ENCODE measurements at places on chromosomes 2 and 18.
A peak's percentile ranks its signal among the peaks of the same experiment; 100 is the strongest.

DNA sequence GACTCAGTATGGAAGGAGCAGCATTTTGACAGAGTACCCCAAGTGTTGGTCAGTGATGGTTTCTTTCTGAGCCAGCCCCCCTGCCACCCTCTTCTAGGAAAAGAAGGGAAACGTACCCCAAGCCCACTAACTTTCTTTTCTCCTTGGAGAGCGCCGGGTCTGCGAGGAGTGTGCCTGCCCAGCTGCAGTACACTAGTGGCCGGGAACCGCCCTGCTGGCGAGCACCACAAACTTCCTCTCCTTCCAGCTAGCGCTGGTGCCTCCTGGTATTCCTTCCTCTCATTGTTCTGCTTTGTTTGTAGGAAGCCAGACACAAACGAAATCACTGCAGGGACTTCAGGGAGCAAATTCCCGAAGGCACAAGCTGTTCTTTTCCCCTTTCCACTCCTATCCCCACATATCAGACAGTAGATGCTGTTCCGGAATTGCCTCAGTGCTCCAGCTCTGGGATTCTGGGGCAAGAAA lies 1.8 kb downstream of the CCDC85A start:
- DNase-seq = no peak

- DNase-seq = no peak
Measured at GRCh38 chr18:58848685-58849084, 16.0 kb upstream of the ZNF532 start.

DNA sequence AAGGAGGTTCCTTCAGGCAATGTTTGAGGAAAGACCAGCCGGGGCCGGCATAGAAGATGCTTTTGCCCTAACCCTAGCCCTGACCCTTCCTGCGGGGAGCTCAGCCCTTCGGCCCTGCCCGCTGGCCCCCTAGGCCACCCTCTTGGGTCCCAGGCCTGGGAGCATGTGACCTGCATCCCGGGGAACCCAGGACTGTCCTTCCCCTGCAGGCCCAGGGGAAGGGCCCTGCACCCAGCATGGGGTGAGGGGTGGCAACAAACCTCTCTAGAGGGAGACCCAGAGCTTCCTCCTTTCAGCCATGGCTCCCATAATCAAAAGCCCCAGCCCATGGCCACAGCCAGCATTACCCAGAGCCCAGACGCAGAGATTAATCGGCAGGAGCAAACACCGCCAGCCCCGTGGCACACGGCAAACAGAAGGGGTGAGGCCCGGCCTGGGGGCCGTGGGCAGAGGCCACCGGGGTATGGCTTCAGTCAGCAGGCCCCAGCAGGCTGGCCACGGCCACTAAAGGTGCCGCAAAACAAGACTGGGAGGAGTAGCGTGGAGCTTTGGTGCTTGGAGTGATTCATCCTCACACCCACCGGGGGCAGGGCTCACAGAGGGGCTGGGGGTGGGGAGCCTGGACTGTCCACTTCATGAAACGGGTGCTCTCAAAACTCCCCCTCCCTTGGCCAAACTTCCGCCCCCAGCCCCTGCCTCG lies 61.6 kb upstream of the HPCAL1 start:
- DNase-seq = no peak

DNA sequence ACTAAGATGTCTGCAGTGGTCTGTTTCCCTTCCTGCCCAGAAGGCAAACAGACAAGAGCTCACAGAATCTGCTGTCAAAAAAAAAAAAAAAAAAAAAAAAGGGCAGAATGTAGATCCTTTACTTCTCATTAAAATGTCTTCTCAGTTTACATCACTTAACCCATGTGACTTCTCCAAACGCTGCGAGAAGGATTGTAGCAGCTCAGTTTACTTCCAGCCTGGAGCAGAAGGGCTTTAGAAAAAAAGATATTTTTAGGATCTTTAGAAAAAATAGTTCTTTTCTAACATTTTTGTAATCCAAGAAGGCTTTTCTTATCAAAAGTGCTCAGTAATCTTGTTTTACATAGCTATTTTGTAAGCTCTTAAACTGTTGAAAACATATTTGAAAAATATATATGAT lies 425.4 kb downstream of the CNTNAP5 start:
- DNase-seq = no peak

- no peak for DNase-seq
Measured at GRCh38 chr2:120747281-120747680, 11.6 kb downstream of the GLI2 start.

GRCh38 chr2:168079236-168079635 lies 168.2 kb downstream of the STK39 start:
- no peak for DNase-seq

GRCh38 chr2:168602846-168603401 lies 146.9 kb downstream of the CERS6 start:
- no peak for DNase-seq

DNA sequence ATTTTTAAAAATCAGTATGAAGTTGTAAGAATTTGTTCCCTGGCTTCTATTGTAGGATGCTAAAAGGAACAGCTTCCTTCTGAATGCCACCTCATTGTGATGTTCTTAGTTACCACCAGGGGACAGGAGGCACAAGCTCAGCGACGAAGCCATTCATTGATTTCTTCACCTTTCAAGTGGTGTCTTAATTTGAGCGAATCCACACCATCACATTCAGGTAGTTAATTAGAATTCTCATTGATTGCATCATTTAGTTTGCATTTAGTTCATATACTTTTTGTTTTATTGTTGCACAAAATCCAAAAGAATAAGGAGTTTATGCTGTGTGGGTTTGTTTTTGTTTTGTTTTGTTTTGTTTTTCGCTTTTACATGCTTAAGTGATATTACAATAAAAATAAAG lies 23.1 kb downstream of the CYP27C1 start:
- no peak for DNase-seq

DNA sequence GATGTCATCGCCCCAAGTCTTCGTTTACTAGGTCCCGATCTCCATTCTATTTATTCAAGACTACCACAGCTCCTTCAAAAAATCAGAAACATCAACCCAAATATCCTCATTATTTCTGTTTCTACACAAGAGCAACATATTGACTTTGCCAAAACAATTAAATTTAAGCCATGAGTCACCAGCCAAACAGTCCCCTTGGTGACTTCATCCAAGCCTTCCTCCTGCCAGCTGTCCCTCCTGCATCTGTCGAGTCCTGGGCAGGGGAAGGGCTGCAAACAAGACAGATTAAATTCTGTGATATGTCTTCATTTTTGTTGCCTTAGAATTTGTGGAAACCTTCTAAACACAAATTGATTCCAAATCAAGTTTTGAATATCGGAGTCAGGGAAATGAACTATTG lies 110.3 kb downstream of the SP3 start:
- DNase-seq = no peak

DNA sequence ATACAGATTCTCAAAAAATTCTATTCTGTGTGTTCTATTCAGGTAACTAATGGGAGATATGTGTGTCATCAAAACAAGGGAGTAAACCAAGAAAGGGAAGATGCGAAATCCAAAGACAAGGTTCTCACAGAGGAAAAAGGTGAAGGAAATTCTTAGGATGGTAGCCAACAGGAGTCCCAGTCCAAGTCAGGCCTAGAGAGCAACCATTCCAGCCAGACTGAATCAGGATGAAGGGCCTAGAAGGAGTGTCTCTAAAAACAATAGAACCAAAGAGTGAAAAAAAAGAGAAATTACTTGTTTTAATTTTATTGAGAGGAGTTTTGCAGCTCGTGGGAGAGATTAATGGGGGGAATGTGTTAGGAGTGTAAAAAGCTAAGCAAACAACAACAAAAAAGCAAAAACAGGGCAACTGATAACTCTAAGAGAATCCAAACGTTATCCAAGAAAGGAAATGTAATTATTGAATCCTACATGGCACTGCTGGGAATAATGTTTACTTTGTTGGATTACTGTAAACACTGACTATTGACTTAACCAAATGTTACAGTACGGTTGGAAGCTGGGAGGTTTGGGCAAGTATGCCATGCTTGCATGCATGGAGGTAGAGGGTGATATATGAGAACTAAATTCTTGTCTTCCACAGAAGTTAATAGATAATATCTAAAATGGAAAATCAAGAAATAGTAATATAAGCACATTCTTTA lies 12.3 kb downstream of the MAP3K20 start:
- DNase-seq = no peak

DNA sequence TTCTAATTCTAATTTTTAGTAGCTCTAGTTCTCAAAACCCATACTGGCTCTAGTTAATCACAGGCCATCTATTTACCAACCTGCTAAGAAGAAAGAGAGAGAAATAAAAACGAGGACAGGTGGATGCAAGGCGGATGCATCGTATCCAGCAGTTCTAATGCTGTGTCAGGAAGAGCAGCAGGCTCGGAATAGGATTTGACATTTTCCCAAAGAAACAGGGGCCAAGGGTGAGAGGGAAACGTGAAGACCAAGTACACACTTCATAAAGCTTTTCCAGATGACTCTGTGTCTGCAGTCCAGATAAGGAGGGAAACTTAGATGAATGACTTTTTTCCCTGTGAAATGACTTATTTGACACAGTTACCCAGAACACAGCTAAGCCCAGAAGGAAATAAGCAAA lies 117.5 kb downstream of the ESCO1 start:
- no peak for DNase-seq

DNA sequence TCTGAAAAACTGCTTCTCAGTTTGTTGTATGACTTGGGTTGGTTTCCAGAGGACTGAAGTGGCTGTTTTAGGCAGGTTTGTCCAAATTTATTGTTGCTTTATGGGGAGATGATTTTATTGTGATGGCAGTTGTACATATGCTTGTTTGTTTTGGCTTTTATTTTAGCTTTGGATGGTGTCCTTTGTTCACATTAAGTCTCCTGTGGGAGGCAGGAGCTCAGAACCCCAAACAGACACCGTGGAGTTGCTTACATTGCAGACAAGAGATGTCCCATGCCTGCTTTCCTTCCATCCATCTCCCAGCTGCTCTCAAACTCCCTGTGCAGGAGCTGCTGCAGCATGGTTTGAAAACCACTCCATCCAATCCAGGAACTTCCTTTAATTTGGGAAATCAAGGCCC lies 414.7 kb downstream of the LPIN1 start:
- DNase-seq = no peak

DNA sequence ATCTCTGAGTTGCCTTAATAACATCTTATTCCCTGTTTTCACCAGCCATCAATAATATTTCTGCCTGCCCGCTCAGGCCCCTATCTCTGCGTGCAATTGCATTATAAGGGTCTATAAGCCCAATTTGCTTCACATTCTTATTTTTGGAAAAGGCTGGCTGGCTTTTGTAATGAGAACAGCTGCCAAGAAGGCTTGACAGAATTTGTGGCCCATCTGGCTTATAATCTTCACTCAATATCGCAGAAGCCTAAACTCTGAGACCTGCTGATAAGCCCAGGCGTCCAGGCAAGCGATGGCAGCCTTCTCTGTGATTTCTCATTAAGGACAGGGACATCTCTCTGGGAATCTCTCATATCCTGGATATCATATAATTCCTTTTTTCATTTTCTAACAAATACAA lies 1618.6 kb upstream of the CELF4 start:
- DNase-seq = no peak

GRCh38 chr2:197308585-197308984 lies 2.0 kb downstream of the ANKRD44 start:
- no peak for DNase-seq

DNA sequence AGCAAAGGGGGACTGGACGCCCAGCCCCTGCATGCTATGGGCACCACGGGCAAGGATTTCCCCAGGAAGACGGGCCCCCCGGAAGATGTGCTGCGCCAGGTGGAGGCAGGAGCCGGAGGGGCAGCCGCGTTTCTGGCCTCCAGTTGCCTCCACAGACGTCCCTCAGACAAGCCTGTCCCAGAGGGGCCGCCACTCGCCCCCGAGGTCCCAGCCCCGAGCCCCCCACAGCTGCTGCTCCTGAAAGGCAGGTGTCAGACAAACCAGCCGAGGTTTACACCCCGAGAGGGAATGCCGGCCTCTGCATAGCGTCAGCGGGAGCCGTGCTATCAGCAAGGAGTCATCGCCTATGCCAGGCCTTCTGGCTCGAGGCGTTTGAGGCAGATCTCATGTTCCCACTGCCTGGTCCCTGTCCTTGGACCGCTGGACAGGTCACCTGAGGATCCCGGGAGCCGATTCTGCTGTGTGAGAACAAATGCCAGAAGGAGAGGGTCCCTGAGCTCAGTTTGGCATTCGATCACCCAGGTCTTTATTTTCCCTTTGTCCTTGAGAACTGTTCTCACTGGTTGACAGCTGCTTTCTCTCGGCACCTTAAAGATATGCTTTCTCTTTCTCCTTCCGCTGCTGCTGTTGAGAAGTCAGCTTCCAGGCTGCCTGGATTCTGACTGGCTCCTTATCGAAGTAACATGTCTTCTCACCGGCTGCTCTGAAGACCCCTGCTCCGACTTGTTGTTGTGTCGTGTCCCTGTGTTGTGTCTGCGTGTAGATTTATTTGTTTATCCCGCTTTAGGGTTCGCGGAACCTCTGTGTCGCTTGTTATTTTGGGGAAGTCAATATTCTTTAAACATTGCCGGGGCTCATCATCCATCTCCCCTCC lies 20.6 kb downstream of the CROCC2 start:
- no peak for DNase-seq

DNA sequence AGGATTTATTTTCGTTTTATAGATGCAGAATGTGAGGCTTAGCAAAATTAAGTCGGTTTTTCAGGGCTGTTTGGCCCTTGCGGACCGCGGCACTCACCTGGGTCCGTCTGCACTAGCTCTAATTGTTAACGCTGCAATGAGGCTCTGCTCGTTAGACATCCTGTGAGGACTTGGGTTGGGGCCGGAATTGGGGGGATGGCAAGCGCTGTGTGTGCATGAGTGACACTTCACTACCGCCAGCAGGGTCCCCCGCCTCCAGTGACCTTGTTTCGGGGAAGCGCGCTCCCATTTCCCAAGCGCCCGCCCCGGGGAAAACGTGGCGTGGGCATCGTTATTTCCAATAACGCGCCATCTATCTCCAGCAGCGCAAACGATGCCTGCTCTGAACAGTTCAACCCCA lies 54.2 kb downstream of the KCNG2 start:
- no peak for DNase-seq

DNA sequence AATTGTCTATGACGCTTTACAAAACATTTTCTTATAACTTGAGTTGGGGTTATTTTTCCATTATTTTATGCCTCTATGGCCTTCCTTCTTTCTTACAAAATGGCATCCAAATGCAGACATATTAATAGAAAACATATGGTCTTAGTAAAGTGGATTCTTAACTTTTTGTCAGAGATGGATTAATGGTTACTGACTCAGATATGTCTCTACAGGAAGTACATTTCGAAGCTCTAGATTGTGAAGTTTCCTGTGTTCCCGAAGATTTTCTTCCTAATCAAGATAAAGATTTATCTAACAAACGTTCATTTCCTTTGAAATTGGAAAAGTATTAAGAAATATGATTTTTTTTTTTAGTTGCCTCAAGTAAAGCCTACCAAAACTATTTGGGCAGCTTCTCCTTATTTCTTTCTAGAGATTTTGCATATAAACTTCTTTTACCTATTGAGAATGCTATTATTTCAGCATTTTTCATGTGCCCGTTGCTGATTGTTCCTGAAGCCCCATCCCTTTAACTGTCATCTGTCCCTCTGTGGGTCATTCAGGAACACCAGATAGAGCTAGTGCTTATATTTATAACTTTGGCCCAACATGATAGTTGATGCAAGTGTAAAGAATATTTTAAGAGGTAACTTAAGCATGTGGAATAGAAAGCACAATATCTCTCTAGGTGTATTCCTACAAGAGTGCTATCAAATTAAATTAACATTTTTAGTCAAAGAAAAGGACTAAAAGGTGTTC lies 498.0 kb downstream of the CCDC85A start:
- no peak for DNase-seq

GRCh38 chr18:74140582-74140981 lies 7.1 kb downstream of the FBXO15 start:
- no peak for DNase-seq

GRCh38 chr18:13726972-13727331 lies 479 bp downstream of the RNMT start:
- DNase-seq = peak; percentile 1

GRCh38 chr18:3440341-3440740 lies 9.6 kb upstream of the TGIF1 start:
- no peak for DNase-seq
